Stimulated activated CD4-positive, alpha-beta T cell treated with anti-CD3 and anti-CD28 coated beads, TNF-alpha, amount 100 ng/mL, for 24 hours (primary cell): ENCODE measurements at places on chromosomes 12 and 14.

GRCh38 chr12:58539295-58539694 lies 381.0 kb downstream of the LRIG3 start:
- no peak for DNase-seq

GRCh38 chr12:119749666-119750065 lies 81.7 kb downstream of the PRKAB1 start:
- DNase-seq, result no peak

DNA sequence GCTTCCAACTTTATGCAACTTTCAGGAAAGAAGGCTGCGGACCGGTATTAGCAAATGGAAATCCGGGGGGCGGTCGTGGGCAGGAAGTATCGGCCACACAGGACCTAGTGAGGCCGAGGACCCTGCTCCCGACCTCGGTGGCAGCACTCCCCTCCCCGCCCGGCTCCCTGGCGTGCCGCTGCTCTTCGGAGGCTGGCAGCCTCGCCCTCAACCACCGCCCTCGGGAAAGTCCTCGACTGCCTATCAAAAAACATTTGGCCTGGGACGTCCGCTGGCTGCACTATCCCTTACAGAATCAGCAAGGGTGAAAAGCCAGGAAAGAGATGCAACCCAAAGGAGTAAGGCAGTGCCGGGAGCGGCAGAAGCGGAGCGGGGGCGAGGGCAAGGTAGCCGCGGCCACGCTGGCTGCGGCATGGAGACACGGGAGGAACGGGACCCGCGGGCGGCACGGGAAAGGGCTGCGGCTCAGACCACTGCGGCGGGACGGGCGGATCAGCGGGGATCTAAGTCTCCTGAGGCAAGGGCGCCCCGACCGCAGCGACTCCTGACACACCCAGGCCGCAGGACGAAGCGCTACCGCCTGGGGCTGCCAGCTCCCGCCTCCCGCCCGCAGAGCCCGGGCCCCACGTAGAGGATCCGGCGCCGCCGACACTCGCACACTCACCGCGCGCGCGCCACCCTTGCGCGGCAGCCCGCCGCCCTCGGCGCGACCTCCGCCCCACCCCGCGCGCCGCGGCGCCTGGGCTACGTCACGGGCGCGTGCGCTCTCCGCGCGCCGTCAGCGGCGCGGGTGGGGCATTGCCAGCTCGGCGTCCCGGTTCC lies at the start of the genes BBOF1 and ENTPD5:
Gene BBOF1 (plus strand): TSS at position 764 of the 822 bp plus-strand sequence. CDS start 130 bp downstream, outside the sequence.
Gene ENTPD5 (minus strand): TSS at position 703 of the 822 bp plus-strand sequence. CDS start 31,186 bp downstream, outside the sequence.
- peak; percentile 66 for DNase-seq

GRCh38 chr12:46071769-46072624 lies 81.6 kb upstream of the SCAF11 start:
- DNase-seq, result peak; percentile 19

DNA sequence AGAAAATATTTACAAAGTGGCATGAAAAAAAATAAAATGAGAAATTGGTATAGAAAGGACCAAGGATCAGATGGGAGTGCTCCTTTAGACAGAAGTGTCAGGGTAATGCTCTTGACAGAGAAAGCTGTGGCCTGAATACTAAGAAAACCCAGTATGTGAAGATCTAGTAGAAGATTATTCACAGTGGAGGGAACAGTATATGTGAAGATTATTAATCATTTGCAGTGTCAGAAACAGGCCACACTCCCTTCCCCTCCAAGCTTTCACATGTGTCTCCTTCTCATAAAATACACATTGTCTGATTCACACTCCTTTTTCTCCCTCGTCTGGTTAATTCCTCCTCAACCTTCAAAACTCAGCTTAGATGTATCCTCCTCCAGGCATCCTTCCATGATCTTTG lies 41.3 kb downstream of the CAPS2 start:
- no peak for DNase-seq

DNA sequence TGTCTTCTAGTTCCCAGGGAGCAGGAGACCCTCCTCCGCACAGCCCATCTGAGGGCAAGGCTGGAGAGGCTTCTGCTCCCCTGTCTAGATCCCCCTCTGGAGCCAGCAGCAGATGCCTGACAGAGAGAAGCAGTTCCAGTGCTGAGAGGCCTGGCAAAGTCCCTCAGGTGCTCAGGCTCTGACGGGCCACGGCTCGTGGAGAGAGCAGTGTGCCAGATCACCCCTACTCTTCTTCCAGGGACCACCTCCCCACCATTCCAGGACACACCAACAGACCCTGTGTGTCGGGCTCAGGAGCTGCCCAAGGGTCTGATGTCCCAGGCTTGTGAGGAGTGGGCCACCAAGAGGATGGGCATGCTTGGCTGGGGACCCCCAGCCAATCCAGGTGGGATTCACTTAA lies 22.5 kb upstream of the C14orf180 start:
- no peak for DNase-seq

GRCh38 chr14:85399186-85399585 lies 130.8 kb upstream of the FLRT2 start:
- DNase-seq, result no peak

GRCh38 chr12:101685092-101685491 lies 12.3 kb upstream of the CHPT1 start:
- DNase-seq, result no peak

GRCh38 chr14:52846591-52846990 lies 55.2 kb upstream of the GNPNAT1 start:
- no peak for DNase-seq

DNA sequence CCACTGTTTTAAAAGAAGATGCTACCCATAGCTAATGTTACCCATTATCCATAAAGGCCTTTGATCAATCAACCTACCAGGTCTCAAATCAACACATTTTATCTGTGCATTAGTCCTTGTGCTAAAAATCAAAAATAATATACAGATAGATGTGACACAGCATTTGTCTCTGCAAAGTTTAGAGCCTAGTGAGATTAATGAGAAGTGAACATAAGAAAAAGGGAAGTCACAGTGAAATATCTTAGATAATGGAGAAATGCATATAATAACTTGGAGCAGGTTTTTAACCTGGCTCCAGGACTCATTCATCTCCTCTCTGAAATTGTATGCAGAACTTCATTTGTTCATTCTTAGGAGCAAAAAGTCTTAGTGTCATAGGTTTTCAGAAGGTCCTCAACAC lies 7.2 kb downstream of the PDE3A start:
- no peak for DNase-seq

DNA sequence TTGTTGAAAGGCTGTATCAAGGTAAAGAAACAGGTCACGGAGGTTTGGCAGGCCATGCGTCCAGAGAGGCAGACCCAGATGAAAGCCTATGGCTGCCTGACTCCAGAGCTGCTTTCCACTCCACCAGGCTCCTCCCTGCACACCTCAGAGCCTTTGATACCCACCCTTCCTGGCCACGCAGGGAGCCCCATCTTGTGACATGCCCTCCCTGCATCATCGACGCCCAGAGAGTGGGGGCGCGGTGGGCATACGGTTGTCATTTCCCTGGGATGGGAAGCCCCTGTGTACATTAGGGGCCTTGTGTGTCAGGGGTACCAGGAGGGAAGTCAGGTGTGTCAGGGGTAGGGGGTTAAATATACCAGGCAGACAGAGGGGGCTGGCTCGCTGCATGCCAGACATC lies 30.3 kb upstream of the GPR68 start:
- DNase-seq, result no peak

DNA sequence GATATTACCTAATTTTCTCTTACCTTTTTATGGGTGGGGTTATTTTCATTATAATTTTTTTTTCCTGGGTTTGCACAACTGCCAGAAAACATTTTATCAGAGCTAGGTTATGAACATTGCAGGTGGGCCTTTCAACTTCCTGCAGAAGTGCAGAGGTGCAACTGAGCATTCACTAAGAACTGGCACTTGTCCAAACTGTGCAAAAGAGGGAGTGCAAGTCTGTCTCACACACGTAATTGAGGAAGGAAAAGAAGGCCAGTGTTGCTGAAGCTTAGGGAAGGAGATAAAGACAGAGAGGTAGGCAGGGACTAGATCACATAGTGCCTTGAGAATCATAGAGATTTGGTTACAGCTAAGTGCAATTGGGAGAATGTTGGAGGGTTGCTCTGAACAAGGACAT lies 14.1 kb upstream of the AMN1 start:
- no peak for DNase-seq

GRCh38 chr12:3010214-3010930 lies 51.2 kb downstream of the TEAD4 start:
- no peak for DNase-seq

DNA sequence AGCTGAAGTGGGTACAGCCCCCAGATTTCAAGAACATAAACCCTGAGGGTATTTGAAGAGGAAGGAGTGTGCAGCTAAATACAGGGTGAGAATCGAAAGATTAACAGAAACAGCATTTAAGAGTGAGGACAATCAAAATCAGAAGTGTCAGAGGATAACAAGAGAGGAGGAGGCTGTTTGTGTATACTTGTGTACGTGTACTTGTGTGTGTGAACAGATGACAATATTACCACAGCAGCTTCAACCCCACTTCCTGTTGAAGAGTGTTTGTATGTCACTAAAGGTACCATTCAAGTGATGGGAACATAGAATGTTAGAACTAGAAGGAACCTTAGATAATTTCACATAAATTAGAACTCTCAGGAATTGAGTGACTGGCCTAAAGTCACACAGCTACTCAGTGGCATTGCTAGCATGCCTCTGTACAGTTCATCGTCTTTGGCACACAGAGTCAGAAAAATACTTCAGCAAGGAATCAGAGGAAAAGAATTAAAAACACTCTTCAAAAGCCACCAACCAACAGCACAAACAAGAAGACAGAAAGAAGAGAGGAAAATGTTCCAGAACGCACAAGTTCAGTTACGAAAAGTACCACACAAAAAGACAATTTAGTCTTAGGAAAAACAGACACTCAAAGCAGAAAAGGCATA lies 164.3 kb upstream of the BCL2L14 start:
- no peak for DNase-seq

- DNase-seq, result no peak
Observed at GRCh38 chr12:56040963-56041551, 661 bp upstream of the RPS26 start.

DNA sequence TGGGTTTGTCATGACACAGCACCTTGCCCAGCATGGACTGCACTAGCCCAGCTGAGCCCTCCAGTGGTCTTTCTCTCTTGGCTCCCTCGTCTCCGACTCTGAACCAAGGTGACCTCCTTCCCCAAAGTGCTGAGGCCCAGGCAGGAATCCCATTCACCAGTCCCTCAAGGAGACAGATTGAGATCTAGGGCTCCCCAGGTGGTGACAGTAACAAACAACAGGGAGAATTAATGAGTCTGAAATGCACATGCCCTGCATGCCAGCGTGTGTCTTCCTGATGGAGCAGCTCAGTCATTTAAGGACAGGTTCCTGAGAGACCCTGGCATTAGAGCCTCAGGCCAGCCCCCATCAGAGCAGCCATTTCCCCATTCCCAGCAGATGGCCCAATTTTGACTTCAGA lies 51.4 kb upstream of the OAS1 start:
- DNase-seq, result no peak

- DNase-seq, result no peak
Observed at GRCh38 chr12:14618983-14619382, 51.3 kb upstream of the PLBD1 start.

DNA sequence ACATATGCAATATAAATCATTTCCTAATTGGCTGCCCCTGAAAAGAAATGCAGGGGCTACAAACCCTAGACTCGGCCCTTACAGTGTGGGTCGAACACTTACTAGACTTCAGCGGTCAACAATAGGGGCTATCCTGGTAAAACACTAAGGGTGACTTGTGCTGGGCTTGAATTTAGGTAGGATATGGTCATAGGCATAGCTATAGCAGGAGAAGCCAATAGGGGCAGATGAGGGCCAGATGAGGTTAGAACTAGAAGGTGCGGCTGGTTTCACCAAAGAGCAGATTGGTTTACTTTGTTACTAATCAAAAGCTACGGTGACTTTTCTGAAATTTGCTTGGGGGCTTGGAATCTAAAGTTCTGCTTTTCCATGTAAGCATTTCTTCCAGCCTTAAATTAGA lies 282.3 kb upstream of the DIO2 start:
- no peak for DNase-seq

DNA sequence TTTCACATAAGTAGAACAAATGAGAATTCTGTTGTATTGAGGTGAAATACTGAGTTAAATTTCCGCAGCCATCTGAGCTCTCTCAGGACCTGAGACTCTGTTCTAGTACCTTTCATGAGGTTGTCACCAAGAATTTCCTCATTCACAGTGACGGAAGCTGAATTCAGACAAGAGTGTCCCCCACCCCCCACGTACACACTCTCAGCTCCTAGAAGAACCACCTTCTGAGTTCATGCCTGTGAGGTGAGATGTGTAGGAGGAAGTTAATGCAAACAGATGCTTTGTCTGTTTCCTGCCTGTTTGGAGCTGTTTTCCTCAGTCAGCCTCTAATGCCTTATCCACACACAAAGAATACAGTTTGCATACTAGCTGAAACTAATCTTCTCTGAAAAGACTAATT lies 18.2 kb downstream of the BICDL1 start:
- DNase-seq, result peak; percentile 60

- DNase-seq, result no peak
Observed at GRCh38 chr12:132245521-132246101, 83.8 kb downstream of the GALNT9 start.

- no peak for DNase-seq
Observed at GRCh38 chr14:28762303-28762954, 4.2 kb upstream of the FOXG1 start.

- DNase-seq, result no peak
Observed at GRCh38 chr14:99312106-99312505, 40.1 kb upstream of the BCL11B start.
